CD4-positive, CD25-positive, alpha-beta regulatory T cell (primary cell): ENCODE measurements at places on chromosomes 3 and 15. TPM values are rescaled to one million over a fixed set of nuclear protein-coding genes. Genes with fewer than 3 reads are reported as not detected.

Gene SAMMSON
- total RNA-seq, result not detected

Gene P2RY14
- total RNA-seq, result 0.84 TPM

Gene GABRG3
- not detected for total RNA-seq

DNA sequence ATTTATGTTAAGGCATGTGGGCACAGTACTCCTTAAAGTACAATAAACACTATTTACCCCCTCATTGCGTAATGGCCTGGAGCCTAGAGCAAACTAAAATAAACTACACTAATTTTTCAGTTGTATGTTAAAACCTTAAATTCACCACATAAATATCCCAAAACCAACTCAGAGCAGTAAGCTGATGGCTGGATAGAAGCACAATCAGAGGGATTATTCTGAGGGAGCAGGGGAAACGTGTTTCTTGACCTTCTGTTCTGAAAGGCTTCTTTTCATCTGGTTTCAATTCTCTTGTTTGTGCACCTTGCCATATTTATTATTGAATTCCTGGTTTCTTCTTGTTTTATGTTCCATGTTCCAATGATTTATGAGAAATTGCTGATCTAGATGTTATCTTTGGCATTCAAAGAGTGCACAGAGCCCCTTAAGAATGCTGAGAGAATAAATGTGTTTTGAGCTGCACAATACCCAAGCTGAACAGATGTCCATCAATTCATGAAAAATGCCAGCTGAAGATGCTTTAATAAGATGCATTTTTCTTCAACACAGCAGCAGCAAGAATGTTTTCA, 29.6 kb downstream of the RPL22L1 start:
- peaks cover 39% of the 10 kb centered on the region for H3K27me3 ChIP-seq
- H3K27ac ChIP-seq, result no peak overlapping the region
- DNase-seq, result no peak
- H3K4me3 ChIP-seq, result no peak overlapping the region
- H3K36me3 ChIP-seq, result no peaks in the 10 kb centered on the region

GRCh38 chr15:74391582-74392450, 24.4 kb upstream of the CYP11A1 start:
- H3K4me1 ChIP-seq, result no peaks in the 10 kb centered on the region
- no peaks in the 10 kb centered on the region for H3K36me3 ChIP-seq
- DNase-seq, result no peak
- no peak overlapping the region for H3K4me3 ChIP-seq

DNA sequence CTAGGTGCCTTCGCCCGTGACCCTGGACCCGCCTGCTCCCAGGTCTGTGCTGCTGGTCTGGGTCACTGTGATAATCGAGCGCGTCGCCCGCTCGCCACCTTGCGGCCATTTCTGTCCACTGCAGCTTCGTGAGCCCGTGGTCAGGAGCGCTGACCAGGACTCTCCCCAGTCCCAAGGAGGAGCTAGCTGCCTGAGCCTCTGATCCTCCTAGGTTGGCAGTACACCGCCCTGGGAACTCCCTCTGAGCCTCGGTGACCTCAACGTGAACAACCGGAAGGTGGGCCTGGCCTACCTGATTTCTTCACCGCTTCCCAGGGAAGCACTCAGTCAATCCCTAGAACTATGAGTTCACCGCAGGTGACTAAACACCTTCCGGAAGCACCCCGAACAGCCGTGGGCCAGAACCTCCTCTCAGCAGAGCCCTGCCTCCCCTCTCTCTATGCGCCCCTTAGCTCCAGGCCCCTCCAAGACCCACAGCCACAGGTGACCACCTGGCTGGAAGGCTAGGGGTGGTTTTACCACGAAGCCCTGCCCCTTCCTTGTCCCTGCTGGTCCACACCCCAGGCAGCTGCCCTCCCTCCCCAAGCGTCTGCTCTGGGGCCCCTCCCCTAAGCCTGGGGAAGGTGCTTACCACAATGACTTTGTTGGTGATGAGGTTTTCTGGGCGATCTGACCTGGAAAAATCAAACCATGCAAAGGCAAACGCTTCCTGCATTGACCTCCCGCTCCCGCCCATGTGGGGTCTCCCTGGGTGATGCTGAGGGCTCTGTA, 9.7 kb downstream of the PLA2G4D start:
- H3K4me3 ChIP-seq, result no peak overlapping the region
- no peaks in the 10 kb centered on the region for H3K36me3 ChIP-seq
- peak; percentile 30 for DNase-seq
- H3K27me3 ChIP-seq, result no peaks in the 10 kb centered on the region
- H3K4me1 ChIP-seq, result peaks cover 6% of the 10 kb centered on the region

GRCh38 chr15:68220967-68221366, 8.6 kb downstream of the CLN6 start:
- no peaks in the 10 kb centered on the region for H3K27me3 ChIP-seq
- no peaks in the 10 kb centered on the region for H3K36me3 ChIP-seq
- no peak overlapping the region for H3K4me3 ChIP-seq
- H3K27ac ChIP-seq, result no peak overlapping the region
- no peaks in the 10 kb centered on the region for H3K4me1 ChIP-seq

DNA sequence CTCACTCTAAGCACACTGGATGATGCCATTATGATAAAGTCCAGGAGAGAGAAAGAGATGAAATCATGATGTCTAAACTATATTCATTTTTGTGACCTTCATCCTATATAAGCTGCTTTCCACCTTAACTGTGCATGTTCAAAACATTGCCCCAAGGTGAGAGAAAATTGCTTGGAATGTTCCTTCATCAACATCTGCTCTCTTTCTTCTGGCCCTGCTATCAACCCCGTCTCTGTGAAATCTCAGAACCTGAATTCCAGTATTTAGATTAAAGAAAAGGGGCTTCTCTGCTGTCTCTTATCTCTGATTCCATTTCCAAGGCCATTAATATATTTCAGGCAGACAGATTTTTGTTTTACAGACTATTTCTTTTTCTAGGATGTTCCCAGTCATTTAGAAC, 47.3 kb upstream of the PHLDB2 start:
- H3K27me3 ChIP-seq, result no peaks in the 10 kb centered on the region
- no peaks in the 10 kb centered on the region for H3K36me3 ChIP-seq
- H3K27ac ChIP-seq, result no peak overlapping the region
- no peak overlapping the region for H3K4me3 ChIP-seq

DNA sequence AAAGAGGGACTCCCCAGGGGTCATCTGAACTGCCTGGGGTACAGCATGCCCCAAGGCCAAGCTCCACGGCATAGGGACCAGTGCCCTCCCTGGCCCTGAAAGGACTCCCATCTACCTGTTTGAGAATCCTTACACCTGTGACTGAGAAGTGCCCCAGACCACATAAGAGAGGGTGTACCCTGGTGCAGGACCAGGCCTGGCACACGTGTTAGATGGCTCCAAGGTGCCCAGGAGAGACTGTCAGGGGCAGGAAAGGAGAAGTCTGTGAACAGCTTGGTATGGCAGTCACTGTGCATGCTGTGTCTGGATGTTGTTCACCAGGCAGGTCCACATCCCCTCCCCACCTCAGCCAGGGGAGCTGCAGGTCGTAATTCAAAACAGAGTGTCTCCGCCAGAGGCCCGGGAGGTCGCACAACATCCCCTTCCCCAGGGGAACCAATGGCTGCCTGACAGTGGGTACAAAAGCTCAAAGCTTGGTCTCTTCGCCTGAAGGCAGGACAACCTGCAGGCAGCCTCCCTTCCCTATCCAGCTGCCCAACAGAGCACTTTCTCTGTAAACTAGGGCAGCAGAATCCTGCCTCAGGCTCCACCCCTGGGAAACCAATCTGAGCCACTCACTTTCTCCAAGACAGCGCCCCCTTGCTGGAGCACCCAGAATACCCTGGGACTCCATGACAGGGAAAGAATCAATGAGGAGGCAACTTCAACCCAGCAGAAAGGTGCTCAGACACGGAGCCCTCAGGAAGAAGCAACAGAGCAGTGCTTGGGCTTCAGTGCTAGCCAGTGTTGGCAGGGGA, 3.9 kb downstream of the NUP210 start:
- H3K4me3 ChIP-seq, result peak overlapping the region; percentile 61
- H3K27ac ChIP-seq, result peak overlapping the region; percentile 97
- H3K27me3 ChIP-seq, result no peaks in the 10 kb centered on the region
- DNase-seq, result no peak
- peaks cover 78% of the 10 kb centered on the region for H3K4me1 ChIP-seq

DNA sequence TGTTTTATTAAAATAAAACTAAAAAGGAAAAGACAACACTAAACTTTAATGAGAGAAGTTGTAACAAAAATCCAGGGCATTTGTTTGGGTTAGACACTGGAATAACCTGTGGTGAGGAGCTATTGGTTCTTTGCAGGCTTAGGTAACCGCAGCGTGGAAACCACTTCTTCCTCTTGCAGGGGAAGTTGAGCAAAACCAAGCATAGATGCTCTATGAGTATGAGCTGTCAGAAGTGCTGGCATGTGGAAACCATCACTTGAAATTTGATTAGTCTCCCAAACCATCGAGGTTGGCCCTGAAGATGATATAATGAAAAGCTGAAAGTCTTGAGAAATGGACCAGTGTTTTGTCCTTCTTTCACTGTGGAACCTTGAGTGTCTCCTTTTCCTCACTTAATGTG, 127.1 kb upstream of the RBMS3 start:
- no peak for DNase-seq
- H3K27ac ChIP-seq, result no peak overlapping the region
- H3K27me3 ChIP-seq, result no peaks in the 10 kb centered on the region

GRCh38 chr3:132543011-132543739, 53.9 kb upstream of the ACKR4 start:
- no peak overlapping the region for H3K4me3 ChIP-seq
- H3K27ac ChIP-seq, result no peak overlapping the region
- no peak for DNase-seq
- H3K4me1 ChIP-seq, result no peaks in the 10 kb centered on the region
- peaks cover 31% of the 10 kb centered on the region for H3K36me3 ChIP-seq
